Kidney epithelial cell (primary cell): ENCODE measurements at places on chromosomes 4 and X.
A peak's percentile ranks its signal among the peaks of the same experiment; 100 is the strongest.

- DNase-seq: no peak
These were observed 81.6 kb upstream of the ADGRA3 start for GRCh38 chr4:22597471-22597870.

- no peak for DNase-seq
These were observed 17.8 kb downstream of the MFAP3L start for GRCh38 chr4:170008371-170008770.

DNA sequence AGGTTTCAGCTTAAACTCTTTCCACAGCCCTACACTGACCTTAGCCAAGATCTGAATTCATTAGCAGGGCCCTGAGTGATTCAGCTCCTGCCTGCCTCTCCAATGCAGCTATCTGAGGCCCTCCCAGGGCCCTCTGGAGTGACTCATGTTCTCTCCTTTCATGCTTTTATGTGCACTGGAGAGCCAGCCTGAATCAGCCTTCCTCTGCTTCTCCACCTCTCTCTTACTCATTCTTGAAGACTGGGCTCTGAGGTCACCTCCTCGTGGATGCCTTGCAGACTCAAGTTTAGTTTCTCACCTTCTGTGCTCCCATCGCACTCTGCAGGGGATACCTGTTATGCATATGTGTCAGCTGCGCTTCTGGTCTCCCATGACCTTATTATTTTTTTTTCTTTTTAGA is 3.1 kb upstream of the OCIAD2 start:
- peak; percentile 99 for DNase-seq

DNA sequence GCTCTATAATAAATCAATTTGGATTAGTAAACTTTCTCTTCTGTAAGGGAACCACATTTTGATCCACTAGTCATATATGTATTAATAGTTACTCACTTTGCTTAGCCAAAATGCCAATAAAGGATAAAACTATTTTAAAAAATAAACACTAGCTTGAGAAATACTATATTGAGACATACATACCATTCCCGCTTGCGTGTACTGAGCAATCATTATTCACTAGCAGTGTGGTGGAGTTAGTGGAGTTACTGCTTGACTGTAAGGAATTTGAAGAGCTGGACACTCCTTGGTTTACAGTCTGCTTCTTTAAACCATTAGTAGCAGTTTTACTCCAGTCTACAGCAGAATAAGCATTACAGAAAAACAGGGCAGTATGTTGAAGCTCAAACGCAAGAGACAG is 10.8 kb upstream of the PHKA2 start:
- DNase-seq: peak; percentile 31

GRCh38 chr4:69025191-69025998 is 70.9 kb upstream of the UGT2B7 start:
- DNase-seq: no peak

- DNase-seq: no peak
These were observed 327.8 kb downstream of the GALNTL6 start for GRCh38 chr4:172141025-172141424.

- DNase-seq: no peak
These were observed 28.8 kb upstream of the GRIA3 start for GRCh38 chrX:123155327-123155726.

DNA sequence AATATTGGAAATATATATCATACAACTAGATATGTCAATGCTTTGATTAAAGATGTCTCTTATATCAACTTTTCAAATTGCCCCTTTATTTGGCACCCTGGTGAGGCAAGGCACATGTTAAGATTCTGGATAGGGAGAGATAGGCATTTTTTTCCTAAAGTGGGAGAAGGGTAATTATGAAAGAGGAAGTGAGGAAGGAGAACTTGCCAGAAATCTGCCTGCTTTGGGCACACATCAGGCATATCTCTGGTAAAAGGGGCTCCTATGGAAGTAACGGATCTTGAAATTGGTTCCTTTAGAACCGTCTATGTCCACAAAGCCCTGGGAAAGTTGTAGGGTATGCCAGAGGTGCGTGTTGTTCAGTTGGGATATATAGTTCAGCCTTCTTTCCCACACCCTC is 5.7 kb downstream of the IL15 start:
- DNase-seq: no peak

DNA sequence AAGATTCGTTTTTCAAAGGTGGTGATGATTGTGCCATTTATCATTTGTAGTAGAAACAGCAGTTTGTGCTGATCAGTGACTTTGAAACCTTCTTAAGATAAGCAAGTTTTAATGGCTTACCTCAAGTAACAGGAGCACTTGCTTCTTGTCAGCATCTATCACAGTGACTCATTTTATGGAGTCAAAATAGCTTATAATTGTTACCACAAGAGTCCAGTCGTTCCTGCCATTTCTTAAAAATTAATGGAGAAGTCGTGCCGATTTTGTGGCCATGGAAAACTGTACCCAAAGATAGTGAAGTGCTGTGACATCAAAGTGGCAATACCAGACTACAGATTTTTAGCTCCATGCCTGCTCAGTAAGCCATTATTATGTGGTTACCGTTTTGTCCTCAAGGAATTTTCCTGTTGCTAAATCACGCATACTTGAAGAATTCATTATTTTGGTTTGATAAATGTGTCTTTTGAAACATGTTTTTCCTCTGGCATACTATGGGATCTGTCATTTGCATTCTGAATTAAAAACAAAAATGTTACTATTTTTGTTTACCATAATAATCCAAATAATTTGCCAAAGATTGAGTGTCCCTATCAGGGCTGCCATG is 129.9 kb downstream of the CBR4 start:
- no peak for DNase-seq

DNA sequence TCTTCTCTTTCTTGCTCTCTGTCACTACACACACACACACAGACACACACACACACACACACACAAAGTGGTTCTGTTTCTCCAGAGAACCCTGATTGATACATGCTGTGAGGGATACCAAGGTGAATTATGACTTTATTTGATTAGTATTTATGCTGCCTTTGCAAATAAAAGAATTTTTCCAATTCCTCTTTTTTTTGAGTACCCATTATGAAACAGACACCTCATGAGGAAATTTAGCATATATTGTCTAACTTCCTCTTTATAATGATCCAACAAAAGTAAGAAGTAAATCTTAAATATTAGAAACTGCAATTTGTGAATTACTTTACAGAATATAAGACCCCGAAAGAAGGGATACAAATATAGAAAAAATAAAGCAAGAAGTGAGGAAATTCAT is 14.3 kb upstream of the RAB28 start:
- DNase-seq: no peak

GRCh38 chr4:108237693-108238092 is 69.0 kb upstream of the LEF1 start:
- no peak for DNase-seq
